ENCODE measurements at places on chromosomes 5 and 9.

- DNase-seq: no peak
Observed at GRCh38 chr9:801399-802071, 40.0 kb upstream of the DMRT1 start.

DNA sequence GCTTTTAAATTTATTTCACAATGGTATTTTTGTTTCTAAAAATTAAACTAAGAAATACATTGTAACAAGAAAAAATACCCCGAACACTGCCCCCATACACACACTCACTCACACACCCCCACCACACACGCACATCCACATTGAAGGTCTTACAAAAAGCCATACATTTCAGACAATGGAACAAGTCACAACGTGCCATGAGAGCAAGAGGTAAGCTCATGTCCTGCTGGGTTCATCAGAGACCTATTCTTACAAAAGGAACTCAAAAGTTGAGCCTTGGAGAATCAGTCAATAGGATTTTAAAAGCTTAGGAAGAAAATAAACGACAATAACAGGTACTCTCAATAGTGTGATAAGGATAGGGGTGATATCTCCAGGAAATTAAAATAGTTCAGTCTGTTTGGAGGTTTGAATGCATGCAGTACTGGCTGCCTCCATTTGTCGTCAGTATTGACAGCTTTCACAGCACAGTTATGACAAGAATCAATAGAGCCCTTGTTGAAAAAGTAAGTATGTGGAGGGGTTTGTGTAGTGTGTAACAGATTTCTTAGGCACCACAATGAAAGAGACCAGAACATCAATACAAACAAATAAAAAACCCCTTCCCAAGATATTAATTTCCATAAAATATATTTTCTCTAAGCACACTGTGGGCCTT is 1826.2 kb upstream of the CDH6 start:
- peak; percentile 1 for DNase-seq

GRCh38 chr9:6545017-6545691 is 100.4 kb downstream of the GLDC start:
- DNase-seq: no peak

- no peak for DNase-seq
Observed at GRCh38 chr5:76162335-76162734, 79.2 kb downstream of the SV2C start.

GRCh38 chr5:82221020-82221419 is 57.1 kb downstream of the RPS23 start:
- peak; percentile 12 for DNase-seq
